ENCODE measurements at places on chromosomes 6 and 20.

- DNase-seq, result no peak
Measured at GRCh38 chr6:29811377-29811776, 16.2 kb upstream of the HLA-G start.

DNA sequence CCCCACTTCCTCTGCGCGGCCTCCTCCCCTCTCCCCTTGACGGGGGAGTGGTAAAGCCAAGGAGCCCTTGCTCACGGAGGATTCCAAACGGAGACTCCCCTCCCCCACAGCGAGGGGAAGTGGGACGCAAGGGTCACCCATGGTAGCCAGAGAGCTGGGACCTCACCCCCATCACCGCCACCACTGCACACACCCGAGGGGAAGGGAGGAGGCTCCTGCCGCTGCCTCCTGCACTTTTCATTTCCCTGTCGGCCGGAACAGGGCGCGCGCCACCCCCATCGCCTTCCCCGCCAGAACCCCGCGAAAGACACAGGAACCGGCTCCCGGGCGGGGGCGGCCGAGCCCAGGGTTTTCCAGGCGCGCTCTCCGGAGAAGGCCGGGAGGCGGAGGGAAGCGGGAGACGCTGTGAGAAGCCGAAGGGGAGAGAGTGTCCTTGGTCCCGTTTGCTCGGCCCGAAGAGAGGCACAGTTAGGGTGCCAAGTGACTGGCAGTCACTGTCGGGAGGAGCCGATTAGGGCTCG, 789 bp downstream of the CCND3 start:
- DNase-seq, result no peak

GRCh38 chr6:38610050-38610625, 29.6 kb downstream of the BTBD9 start:
- DNase-seq, result no peak

DNA sequence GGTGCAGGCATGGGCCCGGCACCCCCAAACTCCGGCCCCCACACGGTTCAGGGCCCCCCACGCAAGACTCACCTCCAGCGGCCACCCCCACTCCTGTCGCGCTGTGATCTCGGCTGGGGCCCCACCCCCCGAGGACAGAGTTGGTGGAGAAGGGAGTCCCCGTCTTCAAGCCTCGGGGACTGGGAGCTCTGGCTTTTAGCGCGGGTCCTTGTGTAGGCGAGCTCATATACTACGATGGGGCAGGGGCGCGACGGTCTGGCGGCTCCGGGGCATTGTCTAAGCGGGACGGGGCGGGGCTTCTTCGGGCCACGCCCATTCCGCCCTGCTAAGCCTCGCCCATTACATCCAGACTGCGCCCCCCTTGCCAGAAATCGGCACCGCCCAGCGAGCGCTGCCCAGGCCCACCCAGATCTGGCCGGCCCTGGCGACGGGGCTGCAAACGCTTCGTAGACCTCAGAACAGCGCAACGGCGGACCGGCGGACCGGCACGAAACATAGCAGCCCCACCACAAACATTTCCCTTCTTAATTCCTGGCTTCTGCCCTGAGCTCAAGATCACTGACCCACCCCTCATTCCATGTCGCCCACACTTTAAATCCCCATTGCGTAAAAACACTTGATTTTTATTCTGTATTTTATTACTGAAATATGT, 1.0 kb upstream of the DDAH2 start:
- peak; percentile 82 for DNase-seq

GRCh38 chr6:99458319-99458718, 33.2 kb upstream of the PNISR start:
- DNase-seq, result no peak

- peak; percentile 25 for DNase-seq
Measured at GRCh38 chr6:14286144-14286543, 168.6 kb downstream of the CD83 start.

Data from T1000 (cell line).